Thymus (tissue), 14 donors: ENCODE measurements at places on chromosomes 6 and 20. TPM values are rescaled to one million over a fixed set of nuclear protein-coding genes. Genes with fewer than 3 reads are reported as not detected.

Gene SLC22A1
- 0.28 TPM for total RNA-seq

Gene PHACTR1
- total RNA-seq = 3.1 TPM

Gene PACSIN1
- total RNA-seq = 1.7 TPM

GRCh38 chr6:149990212-149990660 lies 26.5 kb downstream of the ULBP1 start:
- H3K36me3 ChIP-seq = no peaks in the 10 kb centered on the region
- H3K4me1 ChIP-seq = no peaks in the 10 kb centered on the region

DNA sequence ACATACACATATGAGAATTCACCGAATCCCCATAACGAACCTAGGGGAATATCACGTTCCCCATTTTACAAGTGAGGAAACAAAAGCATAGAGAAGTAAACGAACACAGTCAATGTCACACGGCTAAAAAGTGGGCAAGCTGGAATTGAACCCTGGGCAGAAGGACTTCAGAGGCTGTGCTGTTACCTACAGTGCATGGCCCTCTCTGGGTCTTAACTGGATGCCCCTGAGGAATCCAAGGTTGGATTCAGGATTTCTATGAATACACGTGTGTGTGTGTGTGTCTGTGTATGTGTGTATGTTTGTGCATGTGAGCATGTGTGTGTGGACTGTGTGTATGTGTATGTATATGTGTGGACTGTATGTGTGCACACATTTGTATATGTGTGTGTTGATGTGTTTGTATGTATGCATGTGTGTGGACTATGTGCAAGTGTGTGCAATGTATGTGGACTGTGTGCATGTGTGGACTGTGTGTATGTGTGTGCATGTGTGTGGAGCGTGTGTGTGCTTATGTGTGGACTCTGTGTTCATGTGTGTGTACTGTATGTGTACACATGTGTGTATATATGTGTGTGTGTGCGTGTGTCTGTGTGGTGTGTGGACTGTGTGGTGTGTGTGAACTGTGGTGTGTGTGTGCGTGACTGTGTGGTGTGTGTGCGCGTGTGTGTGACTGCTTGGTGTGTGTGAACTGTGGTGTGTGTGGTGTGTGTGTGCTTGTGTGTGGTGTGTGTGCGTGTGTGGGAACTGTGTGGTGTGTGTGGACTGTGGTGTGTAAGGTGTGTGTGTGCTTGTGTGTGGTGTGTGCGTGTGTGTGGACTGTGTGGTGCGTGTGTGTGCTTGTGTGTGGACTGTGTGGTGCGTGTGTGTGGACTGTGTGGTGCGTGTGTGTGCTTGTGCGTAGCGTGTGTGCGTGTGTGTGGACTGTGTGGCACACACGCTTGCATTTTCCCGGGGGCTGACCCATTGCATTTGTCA lies 49.0 kb downstream of the HNF4A start:
- H3K36me3 ChIP-seq = no peaks in the 10 kb centered on the region
- DNase-seq = no peak
- no peaks in the 10 kb centered on the region for H3K4me1 ChIP-seq
- H3K27me3 ChIP-seq = peaks cover 6% of the 10 kb centered on the region

DNA sequence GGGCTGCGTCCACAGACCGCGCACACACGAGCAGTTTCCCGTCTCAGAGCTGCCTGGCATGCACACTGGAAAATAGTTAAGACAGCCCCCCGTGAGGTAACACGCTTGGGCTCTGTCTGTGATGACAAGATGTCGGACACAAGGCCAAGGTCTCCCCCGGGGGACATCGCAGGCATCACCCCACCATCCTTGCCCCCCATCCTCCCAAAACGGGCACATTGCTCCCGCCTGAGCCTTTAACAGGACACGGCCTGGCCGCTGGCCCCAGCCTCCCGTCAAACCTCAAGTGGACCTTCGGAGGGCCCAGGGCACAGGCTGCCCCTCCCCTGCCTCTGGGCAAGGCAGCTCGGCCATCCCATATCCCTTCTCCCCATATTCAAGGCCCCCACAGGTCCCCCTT lies 5.6 kb downstream of the KCNQ2 start:
- H3K27ac ChIP-seq = no peak overlapping the region
- no peak for DNase-seq
- H3K36me3 ChIP-seq = no peaks in the 10 kb centered on the region
- H3K4me3 ChIP-seq = no peak overlapping the region

DNA sequence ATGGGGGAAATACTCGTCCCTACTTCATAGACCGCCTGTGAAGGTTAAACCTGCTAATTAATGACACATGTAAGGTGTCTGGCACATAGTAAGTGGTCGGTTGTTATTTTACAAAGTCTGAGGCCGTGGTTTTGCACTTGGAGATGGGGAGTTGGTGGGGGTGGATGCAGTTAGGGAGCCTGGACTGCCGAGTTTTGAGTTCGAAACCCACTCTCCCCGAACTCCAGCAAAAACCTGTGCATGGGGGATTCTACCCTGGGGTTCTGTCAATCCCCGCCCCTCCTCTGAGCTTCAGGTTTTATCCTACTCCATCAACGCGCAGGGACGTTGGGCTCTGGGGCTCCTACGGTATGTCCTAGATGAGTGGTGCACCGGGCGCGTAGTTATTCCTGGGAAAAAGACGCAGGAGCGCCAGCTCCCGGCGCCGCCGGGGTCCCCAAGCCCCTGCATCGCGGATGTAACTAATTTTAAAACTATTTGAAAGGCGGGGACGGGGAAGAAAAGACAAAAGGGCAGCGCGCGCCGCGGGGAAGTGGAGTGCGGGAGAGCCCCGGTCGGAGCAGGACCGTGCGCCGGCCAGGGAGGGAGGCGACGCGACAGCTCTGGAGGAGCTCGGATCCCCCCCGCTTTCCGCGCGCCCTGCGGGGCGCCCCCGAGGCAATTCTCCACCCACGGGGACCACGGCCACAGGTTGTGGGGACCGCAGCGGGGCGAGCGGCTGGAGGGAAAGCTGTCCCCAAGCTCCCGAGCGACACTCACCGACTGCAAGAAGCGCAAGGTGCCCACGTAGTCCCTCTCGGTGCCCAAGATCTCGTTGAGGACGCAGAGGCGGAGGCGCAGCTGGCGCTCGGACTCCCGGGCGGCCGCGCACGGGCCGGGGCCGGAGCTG lies 672 bp downstream of the PREX1 start:
- H3K27me3 ChIP-seq = peaks cover 40% of the 10 kb centered on the region
- H3K36me3 ChIP-seq = no peaks in the 10 kb centered on the region
- H3K27ac ChIP-seq = peak overlapping the region; percentile 32
- H3K4me3 ChIP-seq = peak overlapping the region; percentile 48
- no peaks in the 10 kb centered on the region for H3K4me1 ChIP-seq

GRCh38 chr6:167839755-167840154 lies 13.0 kb downstream of the AFDN start:
- no peaks in the 10 kb centered on the region for H3K4me1 ChIP-seq
- DNase-seq = no peak
- H3K36me3 ChIP-seq = no peaks in the 10 kb centered on the region
- no peaks in the 10 kb centered on the region for H3K27me3 ChIP-seq

DNA sequence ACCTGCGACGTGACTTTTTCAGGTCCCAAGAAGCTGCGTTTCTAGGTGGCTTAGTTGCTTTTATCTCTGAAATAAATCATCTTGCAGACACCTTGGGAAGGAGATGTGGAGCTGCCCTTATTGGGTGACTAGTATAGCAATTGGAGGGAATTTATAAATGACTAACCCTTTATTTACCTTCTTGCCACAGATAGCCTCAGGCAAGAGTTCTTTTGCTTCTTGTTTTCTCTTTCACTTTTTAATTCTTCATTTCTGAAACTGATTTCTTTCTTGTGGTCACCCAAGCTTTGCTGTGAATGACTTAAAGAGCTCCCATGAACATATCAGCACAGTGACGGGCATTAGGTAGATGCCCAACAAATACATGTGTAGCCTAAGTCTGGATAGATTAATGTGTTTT lies 3.0 kb downstream of the ADGRF4 start:
- DNase-seq = no peak
- no peak overlapping the region for H3K4me3 ChIP-seq
- no peak overlapping the region for H3K27ac ChIP-seq
- H3K27me3 ChIP-seq = no peaks in the 10 kb centered on the region
